NCI-H526 (cell line): ENCODE measurements at places on chromosomes 3 and 15.

GRCh38 chr15:36361351-36361870 lies 218.0 kb upstream of the CDIN1 start:
- no peak for DNase-seq

- no peak for DNase-seq
These were observed 11.7 kb downstream of the FRMD5 start for GRCh38 chr15:44183363-44183762.

DNA sequence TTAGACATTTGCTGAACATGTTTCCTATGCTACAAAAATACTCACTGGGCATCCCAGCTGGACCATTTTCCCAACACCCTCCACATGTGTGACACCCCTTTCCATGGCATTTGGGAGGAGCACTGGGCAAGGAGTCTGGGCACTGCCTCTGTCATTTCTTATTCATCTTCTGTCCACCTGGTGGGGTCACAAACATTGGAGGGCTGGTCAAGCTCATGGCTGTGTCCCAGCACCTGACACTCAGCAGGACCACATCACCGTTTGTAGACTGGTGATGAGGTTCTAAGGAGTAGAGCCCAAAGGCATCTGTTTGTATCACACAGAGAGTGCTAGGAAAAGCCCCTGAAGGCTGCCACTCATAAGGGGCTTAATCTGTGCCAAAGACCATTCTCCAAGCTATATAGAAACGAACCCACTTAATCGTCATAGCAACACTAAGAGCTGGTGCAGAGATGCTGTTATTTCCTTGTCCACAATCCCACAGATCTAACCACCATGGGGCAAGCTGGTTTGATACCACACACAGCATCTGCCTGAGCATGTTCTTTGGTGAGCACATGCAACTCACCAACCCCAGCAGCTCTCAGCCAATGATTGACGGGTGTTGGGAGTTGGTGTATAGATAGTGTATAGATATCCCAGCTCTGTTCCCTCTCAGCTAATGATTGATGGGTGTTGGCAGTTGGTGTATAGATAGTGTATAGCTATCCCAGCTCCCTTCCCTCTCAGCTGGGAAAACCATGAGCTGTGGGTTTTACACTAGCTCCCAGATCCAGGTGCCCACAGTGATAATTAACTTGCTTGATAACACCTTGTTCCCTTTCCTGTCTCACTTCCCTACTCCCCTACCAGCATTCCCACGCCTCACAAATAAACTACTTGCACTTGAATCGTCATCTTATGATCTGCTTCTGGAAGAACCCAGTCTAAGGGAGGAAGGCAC lies 42.7 kb upstream of the ATP2B2 start:
- DNase-seq: no peak

- DNase-seq: no peak
These were observed 3.3 kb downstream of the BNIP2 start for GRCh38 chr15:59685737-59686297.

DNA sequence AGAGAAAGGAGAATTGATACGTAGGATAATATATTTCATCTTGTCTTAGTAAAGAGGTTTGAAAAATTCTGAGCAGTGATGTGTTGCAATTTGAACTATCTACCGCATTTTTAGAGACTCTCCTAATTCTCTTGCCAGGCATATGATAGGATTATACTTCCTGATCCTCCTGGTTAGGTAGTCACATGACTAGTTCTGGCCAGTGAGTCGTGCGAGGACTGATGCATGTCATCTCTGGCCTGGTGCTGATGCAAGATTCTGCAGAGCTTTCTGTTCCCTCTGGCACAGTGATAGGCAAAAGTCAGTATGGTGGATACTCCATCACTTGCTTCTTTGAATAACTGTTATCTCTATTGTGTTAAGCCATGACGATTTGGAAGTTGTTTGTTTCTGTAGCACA lies 277.6 kb upstream of the NAALADL2 start:
- no peak for DNase-seq

DNA sequence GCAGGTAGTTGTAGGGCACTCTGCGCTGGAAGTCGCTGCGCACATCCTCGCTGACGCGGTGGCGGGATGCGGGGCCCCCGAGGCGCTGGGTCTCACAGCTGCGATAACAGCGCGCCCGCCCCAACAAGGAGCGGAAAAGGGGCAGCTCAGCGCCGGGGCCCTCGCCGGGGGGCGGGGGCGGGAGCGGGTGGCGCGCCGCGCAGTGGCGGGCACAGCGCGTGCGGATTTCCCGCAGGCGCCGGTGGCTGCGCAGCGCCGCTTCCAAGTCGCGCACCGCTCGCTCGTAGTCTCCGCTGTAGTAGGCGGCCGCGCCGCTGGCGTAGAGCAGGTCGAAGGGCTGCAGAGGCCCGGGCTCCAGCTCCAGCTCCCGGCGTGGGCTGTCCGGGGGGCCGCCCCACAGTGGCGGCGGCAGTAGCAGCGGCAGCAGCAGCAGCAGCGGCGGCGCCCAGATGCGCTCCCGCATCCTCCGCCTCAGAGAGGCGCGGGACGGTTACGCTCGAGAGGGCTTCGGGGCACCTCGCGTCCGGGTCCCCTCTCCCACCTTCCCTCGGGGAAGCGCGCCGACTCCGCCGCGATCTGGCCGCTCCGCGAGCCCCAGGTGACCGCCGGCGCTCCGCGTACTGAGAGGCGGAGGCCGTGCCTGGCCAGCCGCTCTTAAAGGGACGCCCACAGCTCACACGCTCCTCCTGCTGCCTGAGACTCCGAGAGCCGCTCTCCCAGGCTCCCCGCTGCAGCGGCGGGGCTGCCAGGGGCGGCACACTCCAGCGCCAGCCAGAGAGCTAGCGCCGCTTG lies at the start of gene P3H2:
TSS of gene P3H2 (minus strand) at position 629 of the 792 bp plus-strand sequence. CDS start at position 463, 166 bp downstream.
- DNase-seq: peak; percentile 72

- no peak for DNase-seq
These were observed 29.3 kb downstream of the PIAS1 start for GRCh38 chr15:68083463-68083862.

DNA sequence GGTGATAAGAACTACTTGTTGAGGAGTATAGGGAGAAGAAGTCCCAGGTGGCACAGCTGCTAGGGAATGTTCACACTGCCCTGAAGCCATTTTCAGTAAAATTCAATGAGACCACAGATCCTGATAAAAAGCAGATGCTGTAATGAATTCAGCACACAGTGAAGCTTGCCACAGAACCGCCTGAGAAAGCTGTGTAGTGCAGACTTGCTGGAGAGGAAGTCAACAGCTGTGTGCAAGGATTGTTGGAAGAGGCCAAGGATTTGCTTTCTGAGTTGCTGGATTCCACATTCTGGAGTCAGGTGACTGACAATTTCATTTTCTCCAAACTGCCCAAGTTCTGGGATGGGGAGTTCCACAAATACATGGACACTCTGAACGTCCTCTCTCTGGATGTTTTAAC lies 70.9 kb downstream of the ANP32A start:
- no peak for DNase-seq

- DNase-seq: no peak
These were observed 51.8 kb upstream of the CGNL1 start for GRCh38 chr15:57324590-57324890.

GRCh38 chr15:37764733-37765191 lies 169.7 kb upstream of the TMCO5A start:
- DNase-seq: peak; percentile 54

DNA sequence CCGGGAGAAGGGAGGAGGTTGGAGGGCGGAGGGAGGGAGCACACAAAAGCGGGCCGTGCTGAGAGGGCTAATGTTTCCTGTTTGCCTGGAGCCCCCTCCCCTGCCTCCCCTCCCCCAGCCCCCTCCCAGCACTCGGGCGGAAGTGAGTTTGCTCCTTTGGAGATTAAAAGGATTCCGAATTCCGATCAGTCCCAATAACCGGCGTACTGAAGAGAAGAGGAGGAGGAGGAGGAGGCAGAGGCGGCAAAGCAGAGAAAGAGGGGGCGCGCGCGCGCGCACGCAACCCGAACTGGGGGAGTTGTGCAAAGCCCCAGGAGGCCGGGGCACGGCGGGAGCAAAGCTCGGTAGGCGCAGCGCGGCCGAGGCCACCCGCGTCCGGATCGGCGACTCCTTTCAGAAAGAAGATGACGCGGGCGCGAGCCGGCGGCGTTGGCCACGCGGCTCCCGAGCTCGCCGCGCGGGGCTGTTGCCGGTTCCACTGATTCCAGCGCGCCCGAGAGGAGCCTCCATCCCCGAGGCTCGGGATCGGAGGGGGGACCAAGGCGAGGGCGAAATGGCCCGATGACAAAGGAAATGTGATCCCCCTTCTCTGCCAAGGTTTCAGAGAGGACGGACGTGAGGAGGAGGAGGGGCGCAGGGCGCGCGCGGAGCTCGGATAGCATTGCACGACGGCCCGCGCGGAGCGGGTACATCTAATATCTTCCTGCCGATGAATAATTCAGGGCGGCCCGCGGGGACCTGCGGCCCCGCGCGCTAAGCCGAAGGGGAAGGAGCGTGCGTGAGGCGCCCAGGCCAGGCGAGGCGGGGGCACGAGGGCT lies 1.1 kb upstream of the TRIM71 start:
- peak; percentile 86 for DNase-seq

- DNase-seq: no peak
These were observed 11.0 kb downstream of the STARD5 start for GRCh38 chr15:81312790-81313543.

GRCh38 chr15:101372960-101373525 lies 78.0 kb upstream of the SNRPA1 start:
- DNase-seq: no peak

DNA sequence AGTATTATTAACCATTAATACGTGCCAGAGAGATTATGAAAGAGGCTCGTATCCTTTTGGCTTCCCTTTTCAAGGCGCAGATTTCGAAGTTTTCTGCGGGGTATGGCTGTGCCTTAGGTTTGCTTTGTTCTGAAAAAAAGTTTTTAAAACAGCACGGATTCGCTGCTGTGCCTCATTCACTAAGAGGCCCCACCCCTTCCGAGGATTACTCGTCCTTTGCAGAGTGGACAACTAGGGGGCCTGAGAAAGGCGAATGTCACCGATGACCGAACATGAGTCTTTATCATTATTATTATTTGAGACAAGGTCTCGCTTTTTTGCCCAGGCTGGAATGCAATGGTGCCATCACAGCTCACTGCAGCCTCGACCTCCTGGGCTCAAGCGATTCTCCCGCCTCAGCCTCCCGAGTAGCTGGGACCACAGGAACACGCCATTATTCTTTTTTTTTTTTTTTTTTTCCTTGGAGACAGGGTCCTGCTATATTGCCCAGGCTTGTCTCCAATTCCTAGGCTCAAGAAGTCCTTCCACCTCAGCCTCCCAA lies 684 bp upstream of the RPS27L start:
- no peak for DNase-seq

DNA sequence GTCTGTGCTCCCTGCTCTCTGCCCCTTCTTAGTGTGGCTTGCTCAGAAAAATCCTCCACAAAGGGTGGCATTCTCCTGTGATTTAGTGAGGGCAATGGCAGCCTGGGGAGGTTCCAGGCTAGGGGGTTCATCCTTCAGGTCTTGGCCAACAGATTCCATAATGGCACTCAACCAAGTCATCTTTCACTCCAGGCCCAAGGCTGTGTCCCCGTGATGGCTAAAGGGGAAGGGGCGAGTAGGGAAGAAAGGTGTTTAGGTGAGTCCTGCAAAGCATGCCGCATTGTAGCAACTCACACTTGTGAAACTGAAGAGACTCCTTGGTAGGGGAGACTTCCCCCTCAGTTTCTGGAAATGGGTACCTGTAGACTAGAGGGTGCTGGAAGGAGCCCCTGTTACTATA lies 105.6 kb downstream of the THSD4 start:
- DNase-seq: no peak

DNA sequence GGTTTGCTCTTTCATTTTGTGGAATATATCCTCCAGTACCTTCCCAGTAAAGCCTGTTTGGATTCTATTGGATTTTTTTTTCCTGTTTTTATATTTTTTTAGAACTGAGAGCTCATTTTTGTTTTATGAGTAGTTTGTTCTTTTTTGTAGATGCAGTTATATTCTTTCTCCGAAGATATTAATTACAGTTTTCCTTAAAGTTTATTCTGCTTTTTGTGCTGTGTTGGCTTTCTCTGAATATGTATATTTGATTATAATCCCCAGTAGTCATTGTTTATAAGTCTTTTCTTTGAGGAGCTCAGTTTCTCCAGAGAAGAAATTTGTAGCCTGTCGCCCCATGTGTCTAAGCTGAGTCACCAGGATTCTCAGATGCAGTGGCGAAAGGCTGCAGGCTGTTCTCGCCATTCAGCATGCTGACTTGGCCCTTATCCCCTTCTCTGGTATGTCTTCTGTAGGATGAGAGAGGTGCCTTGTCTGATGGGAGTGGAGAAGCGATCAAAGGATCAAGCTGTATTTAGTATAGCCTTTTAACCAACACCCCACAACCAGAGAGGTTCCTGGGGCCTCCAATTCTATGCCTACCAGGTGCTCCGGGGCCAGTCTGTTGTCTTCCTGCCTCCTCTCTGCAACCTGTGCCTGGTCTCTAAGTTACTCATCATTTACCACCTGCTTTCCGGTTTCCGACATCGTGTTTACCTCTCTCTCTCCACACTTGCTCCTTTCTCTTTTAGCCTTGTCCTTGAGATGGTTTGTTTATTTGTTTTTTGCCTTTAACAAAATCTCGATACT lies 31.7 kb upstream of the MFSD1 start:
- no peak for DNase-seq

GRCh38 chr15:74327756-74328155 lies 39.7 kb downstream of the CYP11A1 start:
- DNase-seq: no peak

DNA sequence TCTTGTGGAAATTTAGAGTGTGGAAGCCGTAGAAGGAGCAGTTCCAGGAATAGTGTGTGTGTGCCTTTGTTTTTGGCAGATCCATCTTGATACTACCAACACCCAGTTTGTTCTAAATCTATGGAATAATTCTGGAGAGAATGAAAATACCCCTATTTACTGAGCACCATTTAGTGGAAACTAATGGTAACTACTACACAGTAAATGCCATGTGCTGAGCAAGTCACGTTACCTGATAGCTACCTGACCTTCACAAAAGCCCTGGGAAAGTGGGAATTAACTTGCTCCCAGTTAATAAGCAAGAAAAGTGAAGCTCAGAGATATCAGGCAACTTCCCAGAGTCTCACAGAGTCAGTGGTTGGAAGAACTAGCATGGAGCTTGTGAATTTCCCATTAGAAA lies 137.7 kb downstream of the ARPP21 start:
- no peak for DNase-seq

- DNase-seq: no peak
These were observed 36.9 kb downstream of the TSPAN3 start for GRCh38 chr15:77033729-77034671.

DNA sequence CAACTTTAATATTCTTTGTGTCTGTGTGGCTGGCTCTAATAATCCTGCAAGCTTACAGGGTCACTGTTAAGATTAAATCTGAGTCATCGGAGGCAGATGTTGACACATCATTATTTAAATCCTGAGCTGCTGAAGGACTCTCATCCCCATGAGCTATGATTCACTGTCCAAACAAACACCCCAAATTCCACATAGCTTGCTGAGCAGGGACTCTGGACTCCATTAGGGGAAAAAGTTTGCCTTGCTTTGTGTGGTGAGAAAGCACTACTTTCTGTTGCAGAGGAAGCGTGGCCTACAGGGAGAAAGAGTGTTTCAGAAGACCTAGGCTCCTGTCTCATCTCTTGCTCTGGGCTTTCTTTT lies 213.7 kb downstream of the PDCD6IP start:
- no peak for DNase-seq

- DNase-seq: no peak
These were observed 39.1 kb downstream of the SCAPER start for GRCh38 chr15:76866008-76866407.
